ENCODE measurements at places on chromosomes 12 and 14.
A peak's percentile ranks its signal among the peaks of the same experiment; 100 is the strongest.

DNA sequence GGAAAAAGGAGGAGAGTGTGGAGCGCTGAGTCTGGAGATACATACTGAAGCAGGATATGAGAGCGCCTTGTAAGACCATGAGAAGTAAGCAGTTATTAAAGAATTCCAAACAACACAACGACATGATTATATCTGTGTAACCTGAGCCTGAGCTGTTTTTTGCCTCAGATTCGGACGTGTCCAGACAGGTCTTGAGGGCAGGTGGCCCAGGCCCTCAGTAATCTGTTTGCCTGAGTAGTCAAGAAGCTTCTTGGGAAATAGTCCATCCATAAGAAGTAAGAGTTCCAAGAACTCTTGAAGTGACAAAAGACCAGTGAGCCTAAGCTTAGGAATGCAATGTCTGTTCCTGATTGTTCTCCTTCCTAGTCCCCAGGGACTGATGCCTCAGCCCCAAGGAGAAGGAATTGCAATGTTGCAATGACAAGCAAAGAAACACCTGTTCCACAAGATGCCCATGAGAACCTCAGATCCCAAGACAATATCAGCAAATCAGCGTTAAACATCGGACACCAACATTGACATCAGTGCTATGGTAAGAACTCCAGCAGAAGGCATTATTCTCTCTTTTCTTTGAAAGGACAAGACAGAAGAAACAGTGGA, 34.7 kb upstream of the ADAMTS20 start:
- H3K27me3 ChIP-seq: no peaks in the 10 kb centered on the region
- no peak for DNase-seq
- H3K4me1 ChIP-seq: no peaks in the 10 kb centered on the region
- no peak overlapping the region for H3K27ac ChIP-seq
- H3K4me3 ChIP-seq: no peak overlapping the region

GRCh38 chr14:23297096-23297495, 5.6 kb downstream of the PPP1R3E start:
- no peaks in the 10 kb centered on the region for H3K27me3 ChIP-seq
- H3K4me1 ChIP-seq: no peaks in the 10 kb centered on the region
- no peak for DNase-seq
- H3K4me3 ChIP-seq: no peak overlapping the region

- no peaks in the 10 kb centered on the region for H3K36me3 ChIP-seq
- no peak overlapping the region for H3K4me3 ChIP-seq
- H3K4me1 ChIP-seq: no peaks in the 10 kb centered on the region
- no peaks in the 10 kb centered on the region for H3K27me3 ChIP-seq
Measured at GRCh38 chr14:36791402-36791801, 129.7 kb downstream of the PAX9 start.

GRCh38 chr14:23153851-23154796, 29.3 kb downstream of the SLC7A8 start:
- no peaks in the 10 kb centered on the region for H3K36me3 ChIP-seq
- DNase-seq: peak; percentile 72
- H3K27ac ChIP-seq: no peak overlapping the region
- no peak overlapping the region for H3K4me3 ChIP-seq
- no peaks in the 10 kb centered on the region for H3K27me3 ChIP-seq

GRCh38 chr12:510071-510825, 50.5 kb downstream of the B4GALNT3 start:
- peak overlapping the region; percentile 76 for H3K27ac ChIP-seq
- H3K36me3 ChIP-seq: no peaks in the 10 kb centered on the region
- peaks cover 18% of the 10 kb centered on the region for H3K4me1 ChIP-seq
- H3K27me3 ChIP-seq: no peaks in the 10 kb centered on the region

DNA sequence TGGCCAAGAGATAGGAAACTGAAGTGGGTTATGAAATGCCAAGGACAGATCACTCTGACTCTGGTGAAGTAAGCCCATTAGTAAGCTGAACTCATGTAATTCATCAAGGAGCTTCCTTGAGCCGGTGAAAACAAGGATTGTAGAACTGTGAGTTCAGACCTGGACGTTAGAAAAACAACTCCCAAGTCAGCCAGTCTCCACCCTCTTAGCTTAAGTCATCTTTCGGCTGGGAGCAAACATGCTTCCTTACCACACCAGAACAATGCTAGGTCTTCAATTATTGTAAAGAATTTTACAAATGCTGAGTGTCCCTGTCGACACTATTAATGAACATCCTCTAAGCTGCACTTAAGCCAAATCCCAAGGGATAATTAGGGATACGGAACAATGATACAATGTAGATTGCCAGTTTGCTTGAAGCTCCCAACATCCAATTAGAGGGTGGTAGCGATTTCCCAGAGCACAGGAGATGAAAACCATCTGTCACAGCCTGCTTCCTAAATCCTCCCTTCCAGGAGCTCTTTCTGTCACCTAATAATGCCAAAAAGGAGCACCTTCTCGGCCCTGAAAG, 45.7 kb upstream of the VASH1 start:
- H3K4me1 ChIP-seq: no peaks in the 10 kb centered on the region
- no peak overlapping the region for H3K4me3 ChIP-seq
- no peaks in the 10 kb centered on the region for H3K27me3 ChIP-seq

DNA sequence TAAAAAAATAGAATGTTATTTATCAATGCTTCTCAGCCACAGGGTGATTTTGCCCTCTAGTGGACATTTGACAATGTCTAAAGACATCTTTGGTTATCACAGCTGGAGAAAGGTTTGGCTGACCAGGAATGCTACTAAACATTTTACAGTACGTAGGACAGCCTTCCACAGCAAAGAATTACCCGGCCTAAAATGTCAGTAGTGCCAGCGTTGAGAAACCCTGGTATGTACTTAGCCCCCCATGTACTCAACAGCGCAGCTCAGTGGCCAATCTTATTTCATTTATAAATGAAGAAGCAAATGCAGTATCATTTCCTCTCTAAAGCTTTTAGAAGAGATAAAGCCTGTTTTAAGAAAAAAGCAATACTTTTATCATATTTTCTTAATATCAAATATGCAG, 5.8 kb downstream of the MARK3 start:
- peak; percentile 63 for DNase-seq
- no peak overlapping the region for H3K4me3 ChIP-seq
- H3K27ac ChIP-seq: no peak overlapping the region

GRCh38 chr12:52147367-52147963, 44.3 kb downstream of the KRT80 start:
- H3K4me3 ChIP-seq: no peak overlapping the region
- DNase-seq: peak; percentile 73
- H3K27ac ChIP-seq: no peak overlapping the region
- no peaks in the 10 kb centered on the region for H3K27me3 ChIP-seq
- peaks cover 2% of the 10 kb centered on the region for H3K4me1 ChIP-seq

- H3K27me3 ChIP-seq: no peaks in the 10 kb centered on the region
- peaks cover 8% of the 10 kb centered on the region for H3K4me1 ChIP-seq
- H3K27ac ChIP-seq: no peak overlapping the region
Measured at GRCh38 chr12:66653796-66654195, 25.1 kb downstream of the GRIP1 start.

- H3K4me3 ChIP-seq: no peak overlapping the region
- no peaks in the 10 kb centered on the region for H3K4me1 ChIP-seq
- DNase-seq: no peak
- no peaks in the 10 kb centered on the region for H3K36me3 ChIP-seq
- no peak overlapping the region for H3K27ac ChIP-seq
Measured at GRCh38 chr14:74591899-74592298, 20.1 kb downstream of the LTBP2 start.

GRCh38 chr12:67220065-67220464, 49.1 kb upstream of the CAND1 start:
- no peaks in the 10 kb centered on the region for H3K4me1 ChIP-seq
- H3K36me3 ChIP-seq: no peaks in the 10 kb centered on the region
- DNase-seq: peak; percentile 39
- H3K4me3 ChIP-seq: no peak overlapping the region

DNA sequence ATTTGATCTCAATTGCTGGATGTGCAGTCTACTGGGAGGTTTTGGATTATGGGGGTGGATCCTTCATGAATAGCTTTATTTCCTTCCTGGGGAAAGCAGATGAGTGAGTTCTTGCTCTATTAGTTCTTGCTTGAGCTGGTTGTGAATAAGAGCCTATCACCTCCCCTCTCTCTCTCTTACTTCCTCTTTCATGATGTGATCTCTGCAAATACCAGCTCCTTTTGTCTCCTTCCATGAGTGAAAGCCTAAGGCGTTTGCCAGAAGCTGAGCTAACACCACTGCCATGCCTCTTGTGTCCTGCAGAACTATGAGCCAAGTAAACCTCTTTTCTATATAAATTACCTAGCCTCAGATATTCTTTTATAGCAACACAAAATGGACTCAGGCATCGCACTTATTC, 302.7 kb downstream of the CCER1 start:
- no peak overlapping the region for H3K27ac ChIP-seq
- peak; percentile 36 for DNase-seq
- H3K36me3 ChIP-seq: no peaks in the 10 kb centered on the region
- H3K4me3 ChIP-seq: no peak overlapping the region

DNA sequence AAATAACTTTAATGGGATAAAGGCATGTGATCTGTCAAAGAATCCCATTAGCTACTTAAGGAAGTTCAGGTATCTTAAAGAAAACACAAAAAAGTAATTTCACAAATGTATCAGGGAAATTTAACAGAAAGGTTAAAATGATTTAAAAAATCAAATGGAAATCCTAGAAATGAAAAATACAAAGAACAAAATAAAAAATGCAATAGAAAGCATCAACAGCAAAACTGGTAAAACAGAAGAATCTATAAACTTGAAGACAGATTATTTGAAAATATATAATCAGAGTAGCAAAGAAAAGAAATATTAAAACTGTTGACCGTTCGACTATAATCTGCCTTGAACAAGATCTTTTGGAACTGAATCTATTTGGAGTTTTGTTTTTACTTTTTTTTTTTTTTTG, 279.4 kb upstream of the SYT1 start:
- no peaks in the 10 kb centered on the region for H3K4me1 ChIP-seq
- DNase-seq: no peak
- no peak overlapping the region for H3K27ac ChIP-seq

- H3K4me1 ChIP-seq: no peaks in the 10 kb centered on the region
- H3K27ac ChIP-seq: no peak overlapping the region
- no peaks in the 10 kb centered on the region for H3K36me3 ChIP-seq
- peak; percentile 87 for DNase-seq
- peaks cover 88% of the 10 kb centered on the region for H3K27me3 ChIP-seq
Measured at GRCh38 chr14:36655963-36656686, 5.5 kb upstream of the PAX9 start.

GRCh38 chr14:56338674-56339073, 220.5 kb downstream of the PELI2 start:
- H3K27ac ChIP-seq: no peak overlapping the region
- no peaks in the 10 kb centered on the region for H3K27me3 ChIP-seq
- peak; percentile 23 for DNase-seq
- no peak overlapping the region for H3K4me3 ChIP-seq
- no peaks in the 10 kb centered on the region for H3K4me1 ChIP-seq
- H3K36me3 ChIP-seq: no peaks in the 10 kb centered on the region

- H3K27me3 ChIP-seq: no peaks in the 10 kb centered on the region
- H3K27ac ChIP-seq: no peak overlapping the region
- H3K36me3 ChIP-seq: no peaks in the 10 kb centered on the region
- DNase-seq: no peak
Measured at GRCh38 chr14:75044752-75045151, 6.5 kb downstream of the MLH3 start.

DNA sequence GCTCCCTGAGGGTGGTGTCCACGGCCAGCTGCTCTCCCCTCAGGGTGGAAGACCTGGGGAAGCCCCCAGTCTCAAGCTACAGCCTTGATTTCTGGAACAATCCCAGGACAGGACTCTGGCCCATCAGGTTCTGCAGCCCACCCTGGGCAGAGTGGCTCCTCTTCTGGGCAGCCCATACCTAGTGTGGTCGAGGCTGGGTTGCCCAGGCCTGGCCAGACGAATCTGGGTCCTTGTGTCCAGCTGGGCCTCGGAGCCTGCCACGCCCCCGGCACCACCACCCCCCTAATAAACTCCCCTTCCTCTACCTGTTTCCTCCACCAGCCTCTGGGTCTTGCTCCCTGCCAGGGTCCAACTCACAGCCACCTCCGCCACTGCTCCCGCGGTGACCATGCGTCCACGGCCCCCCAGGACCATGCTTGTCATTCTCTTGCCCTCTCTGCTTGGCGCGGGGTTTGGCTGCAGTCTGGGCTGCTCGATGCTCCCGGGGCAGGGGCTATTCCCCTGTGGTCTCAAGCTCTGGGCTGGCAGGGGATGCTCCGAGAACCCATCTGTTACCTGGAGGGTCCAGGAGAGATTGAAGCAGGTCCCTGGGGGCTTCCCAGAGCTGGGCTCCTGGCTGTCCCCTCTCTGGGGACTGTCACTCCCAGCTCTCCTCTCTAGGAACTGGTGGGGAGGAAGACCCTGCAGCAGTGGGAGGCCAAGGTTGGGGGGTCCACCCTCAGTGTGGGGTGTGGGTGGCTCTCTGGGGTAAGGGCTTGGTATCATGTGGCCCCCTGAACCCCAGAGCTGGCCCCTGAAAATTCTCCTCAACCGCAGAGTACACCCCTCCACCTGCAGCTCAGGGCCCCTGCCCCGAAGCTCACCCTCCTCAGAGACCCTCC, 8.7 kb upstream of the GPR132 start:
- H3K27ac ChIP-seq: no peak overlapping the region
- no peaks in the 10 kb centered on the region for H3K27me3 ChIP-seq
- H3K4me3 ChIP-seq: no peak overlapping the region
- peaks cover 3% of the 10 kb centered on the region for H3K4me1 ChIP-seq
- DNase-seq: no peak

DNA sequence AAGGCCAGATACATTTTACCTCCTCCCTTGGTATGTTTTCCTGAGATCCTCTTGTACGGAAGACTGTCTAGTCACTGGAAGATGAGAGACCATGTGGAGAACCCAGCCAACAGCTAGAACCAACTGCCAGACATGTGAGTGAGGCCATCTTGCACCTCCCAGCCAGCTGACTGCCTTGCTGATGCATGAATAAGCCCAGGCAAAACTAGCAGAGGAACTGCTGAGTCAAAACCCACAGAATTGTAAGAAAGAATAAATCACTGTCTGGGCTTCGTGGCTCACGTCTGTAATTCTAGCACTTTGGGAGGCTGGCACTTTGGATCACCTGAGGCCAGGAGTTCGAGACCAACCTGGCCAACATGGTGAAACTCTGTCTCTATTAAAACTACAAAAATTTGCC, 160.0 kb downstream of the TPH2 start:
- no peak overlapping the region for H3K4me3 ChIP-seq
- H3K27me3 ChIP-seq: no peaks in the 10 kb centered on the region
- H3K27ac ChIP-seq: no peak overlapping the region
- no peaks in the 10 kb centered on the region for H3K4me1 ChIP-seq
- no peak for DNase-seq
- no peaks in the 10 kb centered on the region for H3K36me3 ChIP-seq
